ENCODE measurements at places on chromosomes 11 and 22.

GRCh38 chr22:45088576-45088975 lies 75.1 kb upstream of the NUP50 start:
- no peak for DNase-seq

DNA sequence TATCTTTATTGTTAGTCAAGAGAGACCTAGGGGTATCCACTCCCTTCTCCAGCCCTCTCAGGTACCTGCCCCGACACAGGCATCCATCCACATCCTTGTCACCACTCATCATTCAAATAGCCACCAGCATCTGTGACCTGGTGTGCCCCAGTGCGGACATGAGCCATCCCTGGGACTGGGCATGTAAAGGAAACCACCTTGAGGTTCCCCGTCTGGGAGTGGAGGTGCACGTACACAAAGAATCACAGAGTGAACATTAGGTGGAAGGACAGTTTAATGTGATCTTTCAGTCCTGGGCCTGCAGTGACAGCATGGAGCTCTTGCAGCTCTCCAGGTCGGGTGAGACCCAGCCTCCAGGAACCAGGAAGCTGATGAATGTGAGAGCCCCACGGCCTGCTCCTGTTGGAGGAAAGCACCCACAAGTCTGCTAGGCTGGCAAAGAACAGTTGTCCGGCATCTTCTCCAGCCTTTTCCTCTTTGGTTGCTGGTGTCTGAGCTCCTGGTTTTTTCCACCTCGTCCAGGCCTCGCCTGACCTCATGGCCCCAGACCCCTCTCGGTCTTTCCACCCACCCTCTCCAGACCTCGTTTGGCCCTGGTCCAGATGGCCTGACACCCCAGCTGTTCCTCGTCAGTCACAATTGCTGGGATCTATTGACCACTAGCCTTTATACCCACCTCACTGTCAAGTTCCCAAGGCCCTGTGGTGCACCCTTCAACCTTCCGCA lies 16.5 kb downstream of the PSMD13 start:
- no peak for DNase-seq

- DNase-seq = no peak
Observed at GRCh38 chr22:28155808-28156207, 236.8 kb upstream of the PITPNB start.

GRCh38 chr11:134714021-134714656 lies 302.1 kb upstream of the B3GAT1 start:
- no peak for DNase-seq

DNA sequence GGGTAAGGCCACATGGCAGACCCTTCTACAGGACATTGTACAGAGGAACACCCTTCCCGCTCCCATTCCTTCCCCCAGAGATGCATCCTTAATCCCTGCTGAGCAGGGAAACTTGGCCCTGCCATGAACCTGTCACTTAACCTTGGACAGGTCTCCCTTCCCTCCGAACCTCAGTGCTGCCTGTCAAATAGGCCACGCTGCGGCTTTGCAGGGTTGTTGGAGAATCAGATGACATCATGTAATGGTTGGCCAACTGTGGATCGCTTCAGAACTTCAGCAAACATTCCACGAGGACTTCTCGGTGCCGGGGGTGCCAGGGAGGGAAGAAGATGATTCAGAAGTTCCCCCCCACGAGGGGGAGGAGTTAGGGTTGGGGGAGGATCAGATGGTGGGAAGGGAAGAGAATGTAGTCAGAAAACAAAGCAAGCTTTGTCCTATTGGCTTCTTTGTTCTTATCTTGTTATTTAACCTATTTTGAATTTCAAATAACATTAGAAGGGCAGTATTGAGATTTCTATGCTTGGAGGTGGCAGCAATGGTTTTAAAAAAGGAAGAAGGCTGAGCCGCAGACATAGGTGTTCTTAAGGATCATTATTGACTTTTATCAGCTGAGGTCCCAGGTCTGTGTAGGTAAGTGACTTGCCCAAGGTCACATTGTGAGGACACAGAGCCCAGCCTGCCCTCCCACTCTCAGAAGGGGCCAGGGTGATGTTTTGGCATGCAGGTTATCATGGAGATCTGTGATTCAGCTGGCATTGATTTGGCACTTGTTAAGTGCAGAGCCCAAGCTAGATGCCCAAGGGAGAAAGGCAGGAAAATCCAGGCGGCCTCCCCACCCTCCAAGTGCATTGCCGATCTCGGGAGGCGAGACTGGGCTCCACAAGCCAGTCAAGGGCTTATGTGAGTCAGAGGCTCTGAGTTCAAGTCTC lies 3.1 kb downstream of the CDC42EP1 start:
- no peak for DNase-seq

DNA sequence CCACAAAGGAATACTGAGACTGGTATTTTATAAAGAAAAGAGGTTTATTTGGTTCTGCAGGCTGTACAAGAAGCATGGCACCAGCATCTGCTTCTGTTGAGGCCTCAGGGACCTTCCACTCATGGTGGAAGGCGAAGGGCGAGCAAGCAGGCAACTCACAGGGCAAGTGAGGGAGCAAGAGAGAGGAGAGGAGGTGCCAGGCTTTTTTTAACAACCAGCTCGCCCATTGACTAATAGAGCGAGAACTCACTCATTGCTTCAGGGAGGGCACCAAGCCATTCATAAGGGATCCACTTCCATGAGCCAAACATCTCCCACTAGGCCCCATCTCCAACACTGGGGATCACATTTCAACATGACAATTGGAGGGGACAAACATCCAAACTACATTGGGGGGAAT lies 1.2 kb downstream of the PTS start:
- no peak for DNase-seq

GRCh38 chr11:74307434-74307833 lies 4.0 kb downstream of the P4HA3 start:
- DNase-seq = no peak

- DNase-seq = no peak
Observed at GRCh38 chr22:45302751-45303150, 7.0 kb upstream of the FAM118A start.

- no peak for DNase-seq
Observed at GRCh38 chr22:44581096-44581435, 83.0 kb upstream of the RTL6 start.

GRCh38 chr11:19268909-19269308 lies 28.2 kb upstream of the E2F8 start:
- no peak for DNase-seq

DNA sequence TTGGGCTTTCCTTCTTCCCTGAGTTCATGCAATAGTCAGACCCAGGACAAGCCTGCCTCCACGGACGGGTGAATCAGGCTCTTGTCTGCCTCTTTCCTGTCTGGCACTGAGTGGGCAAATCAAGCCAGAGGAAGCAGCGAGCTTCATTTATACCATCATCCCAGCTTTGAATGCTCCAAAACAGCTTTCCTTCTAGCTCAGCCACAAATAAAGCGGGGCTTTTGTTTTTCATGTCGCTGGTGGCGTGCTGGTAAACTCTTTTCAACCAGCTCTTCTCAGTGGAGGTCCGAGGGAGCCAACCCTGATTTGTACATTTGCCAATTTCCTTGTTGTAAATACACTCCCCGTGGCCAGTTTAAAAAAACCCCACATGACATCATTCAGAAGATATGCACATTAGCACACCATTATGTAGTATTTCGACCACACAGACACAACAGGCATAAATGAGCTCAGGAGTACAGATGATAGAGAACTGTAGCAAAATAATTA lies 8.6 kb downstream of the C11orf91 start:
- no peak for DNase-seq

DNA sequence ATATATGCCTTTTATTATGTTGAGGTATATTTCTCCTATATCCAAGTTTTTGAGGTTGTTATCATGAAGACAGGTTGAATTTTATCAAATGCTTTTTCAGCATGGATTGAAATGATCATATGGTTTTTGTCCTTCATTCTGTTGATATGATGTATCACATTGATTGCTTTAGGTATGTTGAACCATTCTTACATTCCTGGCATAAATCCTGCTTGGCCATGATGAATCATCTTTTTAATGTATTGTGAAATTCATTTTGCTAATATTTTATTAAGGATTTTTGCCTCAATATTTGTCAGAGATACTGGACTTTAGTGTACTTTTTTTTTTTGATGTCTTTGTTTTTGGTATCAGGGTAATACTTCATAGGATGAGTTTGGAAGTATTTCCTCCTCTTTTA lies 283.8 kb upstream of the C11orf87 start:
- no peak for DNase-seq

DNA sequence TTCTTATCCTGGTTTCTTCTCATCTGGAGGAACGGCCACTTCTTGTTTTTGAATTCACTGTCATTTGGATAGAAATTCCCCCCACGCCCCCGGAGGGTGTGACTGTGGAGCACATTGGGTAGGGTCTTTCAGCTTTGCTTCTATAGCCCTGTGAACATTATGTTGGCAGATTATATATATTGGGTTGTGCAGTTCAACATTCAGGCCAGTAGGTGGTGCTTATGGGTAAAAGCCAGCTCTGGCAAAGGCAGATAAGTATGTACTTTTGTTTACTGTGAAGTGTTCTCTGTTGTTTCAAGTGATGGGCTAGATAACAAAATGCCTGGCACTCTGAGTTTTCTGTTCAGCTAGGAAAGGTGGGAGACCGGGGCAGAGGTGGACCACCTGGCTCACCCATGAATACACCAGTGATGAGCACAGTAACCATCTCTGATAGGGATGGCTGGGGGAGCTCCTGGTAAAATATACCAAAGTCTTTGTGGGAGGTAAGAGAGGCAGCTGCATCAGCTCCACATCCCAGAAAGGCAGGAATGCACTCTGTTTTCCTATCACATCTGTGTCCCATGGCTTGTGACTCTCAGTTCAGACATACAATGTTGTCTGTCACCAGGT lies 1348.2 kb upstream of the RAG2 start:
- DNase-seq = no peak

DNA sequence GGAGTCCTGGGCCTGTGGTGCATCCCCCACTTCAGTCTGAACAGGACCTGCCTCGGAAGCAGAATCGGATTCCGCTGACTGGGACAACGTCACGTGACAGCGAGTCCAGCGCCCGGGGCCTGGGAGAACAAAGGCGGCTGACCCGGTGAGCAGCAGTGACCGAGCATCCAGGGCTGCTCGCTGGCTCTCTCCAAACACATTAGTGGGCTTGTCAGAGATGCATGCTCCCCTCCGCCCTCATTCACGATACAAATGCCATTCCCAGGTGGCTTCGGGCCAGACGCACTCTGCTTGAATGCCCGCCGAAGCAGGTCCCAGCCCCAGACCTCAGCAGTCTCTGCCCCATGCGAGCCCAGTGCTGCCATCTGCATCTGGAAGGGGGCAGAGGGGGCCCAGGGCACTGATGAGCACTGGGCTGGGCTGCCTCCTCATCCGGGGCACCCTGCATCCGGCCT lies 91.0 kb downstream of the WNT7B start:
- DNase-seq = no peak

- DNase-seq = no peak
Observed at GRCh38 chr11:128662076-128662475, 31.8 kb upstream of the FLI1 start.

DNA sequence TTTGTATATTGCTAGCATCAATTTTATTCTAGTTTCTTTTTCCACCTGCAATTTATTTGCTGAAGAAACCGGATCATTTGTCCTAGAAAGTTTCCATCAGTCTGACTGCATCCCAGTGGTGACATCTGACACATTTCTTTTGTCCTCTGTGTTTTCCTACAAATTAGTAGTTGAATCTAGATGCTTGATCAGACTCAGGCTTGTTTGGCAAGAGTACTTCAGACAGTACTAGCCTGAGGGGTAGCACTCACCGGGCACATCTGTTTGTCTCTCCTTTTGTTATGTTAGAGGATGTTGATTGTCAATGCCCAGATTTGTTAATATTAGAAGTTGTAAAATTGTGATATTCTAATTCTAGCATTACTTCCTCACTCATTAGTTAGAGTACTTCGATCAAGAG lies 204.8 kb downstream of the SWAP70 start:
- DNase-seq = no peak

DNA sequence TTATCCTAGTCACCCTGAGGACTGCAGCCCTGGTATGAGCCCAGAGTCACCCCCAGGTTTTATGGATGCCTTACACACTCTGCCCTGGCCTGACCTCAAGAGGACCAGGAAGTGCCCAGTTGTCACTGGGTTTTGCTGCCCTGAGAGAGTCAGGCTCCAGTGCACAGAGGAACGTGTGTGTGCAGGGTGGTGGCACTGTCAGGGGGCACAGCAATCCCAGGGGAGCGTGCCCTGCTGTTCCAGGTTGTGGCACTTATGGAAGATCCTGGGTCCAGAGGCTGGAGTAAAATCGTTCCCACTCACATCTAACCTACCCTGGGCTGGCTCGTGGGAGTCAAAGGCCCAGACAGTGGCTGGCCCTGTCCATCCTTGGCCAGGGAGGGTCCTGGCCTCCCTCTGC lies 7.6 kb downstream of the APOBEC3A start:
- no peak for DNase-seq

DNA sequence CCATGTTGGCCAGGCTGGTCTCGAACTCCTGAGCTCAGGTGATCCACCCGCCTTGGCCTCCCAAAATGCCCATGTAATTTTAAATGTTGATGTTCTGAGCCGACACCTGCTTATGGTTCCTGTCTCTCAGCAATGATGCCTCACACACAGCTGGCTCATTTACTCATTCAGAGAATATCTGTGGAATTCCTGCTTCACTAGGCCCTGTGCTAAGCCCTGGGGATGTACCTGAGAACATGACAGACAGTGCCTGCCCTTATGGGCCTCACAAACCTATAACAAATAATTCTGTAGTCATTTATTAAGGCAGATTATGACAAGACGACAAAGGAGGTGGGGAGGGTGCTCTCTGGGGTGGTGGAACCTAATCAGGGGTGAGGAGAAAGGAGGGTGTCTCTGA lies 93.7 kb downstream of the PRR5L start:
- no peak for DNase-seq

GRCh38 chr11:8149726-8150125 lies 19.1 kb downstream of the RIC3 start:
- DNase-seq = no peak

DNA sequence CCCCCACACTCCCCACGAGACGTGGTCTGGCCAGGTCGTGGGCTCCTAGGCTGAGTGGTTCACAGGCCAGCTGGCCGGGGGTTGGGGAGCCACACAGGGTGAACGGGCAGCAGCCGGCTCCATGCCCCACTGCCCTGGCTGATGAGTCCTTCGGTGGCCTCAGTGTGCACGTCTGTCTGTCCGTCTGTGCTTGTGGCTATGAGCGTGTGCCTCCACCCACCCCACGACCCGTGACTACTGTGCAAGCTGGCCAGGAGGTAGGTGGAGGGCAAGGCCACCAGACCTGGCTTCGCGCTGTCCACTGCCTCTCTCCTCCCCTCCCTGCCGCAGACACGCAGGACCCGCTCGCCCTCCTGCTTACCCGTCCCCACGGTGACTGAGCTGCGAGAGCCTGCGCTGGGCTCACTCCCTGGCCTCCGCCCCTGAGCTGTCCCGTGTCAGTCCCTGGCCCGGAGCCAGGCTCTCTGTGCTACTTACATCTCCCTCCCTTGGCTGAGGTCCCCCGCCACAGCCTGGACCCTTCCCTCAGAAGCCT lies 14.1 kb downstream of the CSDC2 start:
- no peak for DNase-seq

DNA sequence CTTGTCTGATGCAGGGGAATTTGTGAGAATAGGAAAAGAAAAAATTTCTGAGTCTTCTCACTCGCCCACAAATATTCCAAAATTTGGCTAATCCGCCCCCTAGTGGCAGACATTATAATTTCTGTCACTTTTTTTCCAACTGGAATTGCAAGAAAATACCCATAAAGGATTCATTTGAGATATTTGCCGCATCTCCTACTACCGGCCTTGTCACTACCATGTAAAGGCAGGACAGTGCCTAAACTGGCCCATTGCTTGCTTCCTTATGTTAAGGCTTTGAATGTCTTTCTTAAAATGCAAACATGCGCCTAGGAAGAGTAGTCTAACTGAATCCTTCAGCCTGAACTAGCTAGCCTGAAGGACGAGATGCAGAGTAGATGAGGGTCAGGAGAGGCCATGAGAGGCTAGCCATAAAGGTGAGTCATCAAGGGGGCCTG lies 9.3 kb upstream of the CEP295 start:
- no peak for DNase-seq

- no peak for DNase-seq
Observed at GRCh38 chr11:77661670-77662069, 24.1 kb upstream of the CLNS1A start.

All from stimulated activated CD8-positive, alpha-beta memory T cell treated with anti-CD3 and anti-CD28 coated beads, Interleukin-15, amount 100 ng/mL, for 4 hours (primary cell).